ENCODE measurements at places on chromosomes 2 and 18.

DNA sequence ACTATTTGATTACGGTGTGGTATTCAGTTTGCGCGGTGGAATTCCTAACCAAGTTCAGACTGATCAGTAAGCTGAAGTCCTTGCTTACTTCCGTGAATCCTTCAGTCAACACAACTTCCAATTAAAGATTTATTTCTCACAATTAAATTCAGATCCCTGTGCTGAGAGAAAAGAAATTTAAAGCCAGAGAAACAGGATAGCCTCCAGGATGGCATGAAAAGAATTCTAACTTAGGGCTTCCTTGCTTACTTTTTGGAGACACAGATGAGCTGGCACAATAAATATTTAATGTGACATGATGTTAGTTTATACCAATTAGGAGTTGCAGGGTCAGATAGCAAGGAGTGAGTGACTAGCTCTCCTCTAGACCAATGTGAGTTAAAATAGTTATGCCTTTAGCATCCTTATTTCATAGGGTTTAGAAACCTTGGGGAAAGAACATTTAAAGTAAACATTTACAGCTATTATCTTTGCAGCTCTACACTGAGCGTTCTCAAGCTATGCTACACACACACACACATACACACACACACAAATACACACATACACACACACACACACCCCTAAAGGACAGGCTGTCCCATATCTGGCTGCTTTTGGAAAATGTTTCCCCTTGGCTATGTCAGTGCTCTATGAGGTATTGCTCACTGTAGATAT is 151.0 kb downstream of the TRIB2 start:
- DNase-seq: no peak

- no peak for DNase-seq
These were observed 76.4 kb downstream of the HDAC4 start for GRCh38 chr2:239324456-239324855.

- DNase-seq: no peak
These were observed 20.2 kb downstream of the SCYGR8 start for GRCh38 chr2:227765788-227766372.

GRCh38 chr2:145110668-145111356 is 590.9 kb upstream of the ZEB2 start:
- DNase-seq: peak; percentile 21

GRCh38 chr2:417006-417405 is 129.1 kb upstream of the ALKAL2 start:
- no peak for DNase-seq

DNA sequence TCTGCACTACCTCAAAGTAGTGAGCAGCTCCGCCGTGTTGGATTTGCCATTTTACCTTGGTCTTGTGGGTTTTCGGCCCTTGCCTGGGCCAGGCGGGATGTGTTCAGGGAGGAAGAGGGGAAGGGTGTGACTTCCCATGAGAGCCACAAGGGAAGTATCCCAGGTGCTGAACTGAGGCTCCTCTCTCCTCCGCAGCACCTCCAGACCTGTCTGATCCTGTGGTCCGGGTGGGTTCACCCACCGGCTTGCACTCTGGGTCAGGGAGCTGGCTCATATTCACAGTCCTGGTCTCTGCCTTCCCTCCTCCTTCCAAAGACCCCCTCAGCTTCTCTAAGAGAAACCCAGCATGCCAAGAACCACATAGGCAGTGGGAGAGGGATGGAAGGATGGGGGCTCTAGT is 235.8 kb downstream of the SEPTIN10 start:
- DNase-seq: no peak

DNA sequence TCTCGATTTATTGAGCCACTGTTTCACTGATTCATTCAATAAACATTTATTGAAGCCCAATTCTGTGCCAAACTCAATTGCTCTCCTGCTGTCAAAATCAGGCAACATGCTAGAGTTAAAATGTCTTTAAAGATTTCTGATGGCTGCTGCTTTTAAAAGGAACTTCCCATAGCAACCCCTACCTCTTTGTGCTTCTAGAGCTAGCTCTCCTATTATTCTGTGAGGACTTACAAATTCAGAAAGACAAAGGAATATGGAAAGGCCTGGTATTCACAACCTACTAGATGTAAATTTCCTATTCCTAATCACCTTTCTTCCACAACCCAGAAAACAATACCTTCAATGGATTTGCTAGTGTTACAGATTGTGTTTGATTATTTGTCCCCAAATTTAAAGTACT is 395.5 kb downstream of the NRXN1 start:
- no peak for DNase-seq

- DNase-seq: no peak
These were observed 1.8 kb upstream of the GBX2 start for GRCh38 chr2:236169741-236170589.

DNA sequence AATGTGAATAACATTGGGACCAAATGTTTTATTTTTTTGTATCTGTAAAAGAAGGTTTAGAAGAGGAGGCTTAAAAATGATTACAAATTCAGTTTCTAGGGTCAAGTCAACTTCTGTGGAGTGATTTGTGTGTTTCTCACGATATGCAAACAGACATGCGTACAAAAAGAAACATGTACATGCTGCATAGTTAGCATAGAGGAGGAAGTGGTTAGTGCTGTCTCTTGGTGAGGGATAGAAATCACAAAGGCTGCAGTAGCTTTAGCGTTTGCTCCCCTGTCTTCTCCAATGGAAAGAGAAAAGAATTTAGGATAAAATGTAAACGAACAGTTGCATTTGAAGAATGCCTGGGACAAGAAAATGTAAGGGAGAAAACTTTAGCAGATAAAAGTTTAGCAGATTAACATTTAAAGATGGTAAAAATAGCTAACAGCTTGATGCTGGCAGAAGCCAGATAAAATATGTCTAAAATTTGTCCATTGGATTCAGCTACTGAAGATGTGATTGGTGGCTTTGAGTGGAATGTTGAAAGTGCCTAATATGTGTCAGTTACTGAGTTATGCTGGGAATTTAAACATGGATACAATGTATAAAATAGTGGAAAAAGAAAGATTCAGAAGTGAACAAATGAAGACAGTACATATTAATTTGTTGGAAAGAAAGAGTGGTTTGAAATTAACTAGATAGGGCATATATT is 44.9 kb downstream of the MALT1 start:
- DNase-seq: no peak

DNA sequence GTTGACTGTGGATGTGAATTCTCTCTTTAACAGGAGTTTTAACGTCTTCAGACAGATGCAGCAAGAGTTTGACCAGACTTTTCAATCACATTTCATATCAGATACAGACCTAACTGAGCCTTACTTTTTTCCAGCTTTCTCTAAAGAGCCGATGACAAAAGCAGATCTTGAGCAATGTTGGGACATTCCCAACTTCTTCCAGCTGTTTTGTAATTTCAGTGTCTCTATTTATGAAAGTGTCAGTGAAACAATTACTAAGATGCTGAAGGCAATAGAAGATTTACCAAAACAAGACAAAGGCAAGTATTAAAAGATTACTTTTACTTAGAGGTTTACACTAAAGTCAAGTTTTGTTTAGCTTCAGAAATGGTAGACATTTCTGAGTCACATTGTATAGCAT is 30.2 kb upstream of the TYMS start:
- DNase-seq: no peak

DNA sequence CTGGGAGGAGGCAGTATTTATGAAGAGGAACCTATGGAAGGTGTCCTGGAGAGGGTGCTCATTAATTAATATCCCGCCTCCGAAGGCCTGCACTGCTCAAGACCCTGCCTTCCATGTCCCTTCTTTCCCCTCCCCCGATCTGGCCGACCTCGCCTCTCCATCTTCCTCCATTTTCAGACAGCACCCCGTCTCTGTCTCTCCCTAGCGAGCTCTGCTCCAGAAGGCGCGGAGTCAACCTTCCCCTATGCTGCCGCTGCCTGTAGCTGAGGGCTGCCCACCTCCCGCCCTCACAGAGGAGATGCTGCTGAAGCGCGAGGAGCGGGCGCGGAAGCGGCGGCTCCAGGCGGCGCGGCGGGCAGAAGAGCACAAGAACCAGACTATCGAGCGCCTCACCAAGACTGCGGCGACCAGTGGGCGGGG is 1.1 kb upstream of the WBP1 start:
- DNase-seq: no peak

GRCh38 chr2:8018956-8019355 is 662.9 kb upstream of the ID2 start:
- DNase-seq: no peak

DNA sequence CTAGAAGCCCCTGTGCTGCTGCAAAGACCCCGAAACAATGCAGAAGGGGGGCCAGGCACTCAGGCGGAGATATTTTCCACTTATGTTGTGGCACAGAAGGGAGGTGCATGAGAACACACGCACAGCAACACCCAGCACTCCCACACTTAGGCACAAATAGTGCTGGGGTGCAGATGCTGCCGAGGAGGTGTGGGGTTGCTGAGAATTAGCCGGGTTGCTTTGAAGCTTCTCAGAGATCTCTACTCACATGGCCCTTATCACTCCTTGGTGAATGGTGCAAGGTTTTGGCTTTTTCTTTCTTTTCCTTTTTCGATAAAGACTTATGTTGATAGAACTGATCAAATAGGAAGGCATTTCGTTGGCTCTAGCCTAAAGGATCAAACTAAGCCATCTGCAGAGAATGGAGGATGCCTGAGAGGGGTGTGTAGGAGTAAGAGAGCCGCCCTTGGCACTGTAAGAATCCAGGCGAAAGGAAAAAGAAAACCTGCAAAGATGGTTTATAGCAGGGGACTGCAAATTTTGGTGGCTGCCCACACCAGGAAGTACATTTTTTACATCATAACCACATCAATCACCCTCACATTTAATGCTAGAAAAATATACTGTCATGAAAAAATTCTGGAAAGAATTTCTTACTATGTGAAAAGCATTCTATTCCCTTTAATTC is 27.9 kb upstream of the FHL2 start:
- no peak for DNase-seq

- no peak for DNase-seq
These were observed 5.2 kb downstream of the ZNF385B start for GRCh38 chr2:179856205-179856604.

DNA sequence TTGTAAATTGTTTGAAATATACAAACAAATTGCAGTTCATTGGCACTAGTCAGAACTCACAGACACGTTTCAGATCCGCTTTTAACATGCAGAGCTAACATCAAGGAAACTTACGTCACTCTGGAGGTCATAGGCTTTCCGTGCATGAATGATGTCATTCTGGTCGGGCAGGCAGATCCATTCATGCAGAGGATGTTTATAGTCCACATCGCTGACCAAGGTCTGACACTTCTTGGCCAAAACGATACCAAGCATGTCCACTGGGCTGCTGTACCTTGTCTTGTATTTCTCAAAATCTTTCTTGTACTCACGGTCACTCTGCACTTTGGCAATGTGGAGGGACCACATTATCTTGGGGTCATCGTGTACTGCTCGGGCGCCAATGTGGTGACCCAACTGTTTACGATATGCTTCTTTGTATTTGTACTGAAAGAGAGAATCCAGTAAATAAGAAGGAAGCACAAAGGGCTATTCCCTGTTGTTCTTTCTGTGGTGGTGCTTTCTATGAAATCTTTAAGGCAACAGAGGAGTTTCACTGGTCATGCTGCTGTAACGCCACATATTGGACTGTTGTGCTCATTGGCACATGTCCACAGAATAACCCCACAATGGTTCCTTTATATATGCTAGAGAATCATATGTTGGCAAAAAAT is 114.8 kb downstream of the NEB start:
- no peak for DNase-seq

DNA sequence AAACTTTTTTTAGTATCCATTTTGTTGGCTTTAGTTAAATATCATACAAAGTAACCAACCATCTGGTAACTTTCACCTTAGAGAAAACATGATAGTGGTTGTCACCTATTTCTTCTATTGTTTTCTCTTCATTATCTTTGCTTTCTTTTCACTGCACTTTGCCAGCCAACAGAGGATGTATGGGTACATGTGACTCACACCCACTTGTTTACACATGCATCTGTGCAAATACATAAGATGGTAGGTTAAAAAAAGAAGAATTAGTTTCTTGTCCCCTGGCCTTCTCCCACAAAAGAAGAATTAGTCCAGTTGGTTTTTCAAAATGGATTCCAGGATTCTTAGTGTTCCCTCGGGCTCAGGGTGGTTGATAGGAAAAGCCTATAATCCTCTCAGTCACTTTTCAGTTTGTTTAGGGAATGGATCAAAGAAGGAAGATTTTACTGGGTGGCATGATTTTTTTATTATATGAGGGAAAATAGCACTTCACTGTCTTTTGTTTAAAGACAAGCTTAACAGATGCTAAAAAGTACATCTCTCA is 46.6 kb downstream of the CDK15 start:
- no peak for DNase-seq

GRCh38 chr2:86383844-86384243 is 46.4 kb upstream of the REEP1 start:
- DNase-seq: no peak
